Stimulated activated CD8-positive, alpha-beta memory T cell treated with anti-CD3 and anti-CD28 coated beads, Interleukin-7, amount 100 ng/mL, for 1 hour (primary cell): ENCODE measurements at places on chromosomes 6 and 20.

GRCh38 chr20:32485770-32486478 lies 99.2 kb downstream of the NOL4L start:
- no peak for DNase-seq

- DNase-seq, result no peak
Measured at GRCh38 chr6:142404751-142405150, 102.9 kb downstream of the ADGRG6 start.

GRCh38 chr20:11083841-11084240 lies 410.0 kb upstream of the JAG1 start:
- DNase-seq, result no peak

- no peak for DNase-seq
Measured at GRCh38 chr6:145904391-145904790, 59.8 kb downstream of the SHPRH start.

GRCh38 chr6:44415873-44416502 lies 28.5 kb downstream of the CDC5L start:
- DNase-seq, result no peak

DNA sequence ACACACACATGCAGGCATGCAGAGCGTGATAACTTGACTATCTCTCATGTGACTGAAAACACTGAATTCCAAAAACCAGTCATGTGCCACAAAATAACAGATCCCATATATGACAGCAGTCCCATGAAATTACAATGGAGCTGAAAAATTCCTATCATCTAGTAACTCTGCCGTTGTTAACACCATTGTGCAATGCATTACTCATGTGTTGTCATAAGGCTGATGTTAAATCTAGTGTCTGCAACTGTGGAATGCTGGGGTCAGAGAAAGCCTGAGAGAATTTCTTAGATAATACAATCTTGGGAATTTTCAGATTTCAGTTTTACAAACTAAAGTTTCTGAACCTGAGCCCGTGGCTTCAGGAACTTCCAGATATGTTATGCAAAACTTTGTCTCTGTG lies 70.2 kb downstream of the LYRM4 start:
- DNase-seq, result no peak

GRCh38 chr6:93305088-93305487 lies 114.3 kb downstream of the EPHA7 start:
- no peak for DNase-seq

DNA sequence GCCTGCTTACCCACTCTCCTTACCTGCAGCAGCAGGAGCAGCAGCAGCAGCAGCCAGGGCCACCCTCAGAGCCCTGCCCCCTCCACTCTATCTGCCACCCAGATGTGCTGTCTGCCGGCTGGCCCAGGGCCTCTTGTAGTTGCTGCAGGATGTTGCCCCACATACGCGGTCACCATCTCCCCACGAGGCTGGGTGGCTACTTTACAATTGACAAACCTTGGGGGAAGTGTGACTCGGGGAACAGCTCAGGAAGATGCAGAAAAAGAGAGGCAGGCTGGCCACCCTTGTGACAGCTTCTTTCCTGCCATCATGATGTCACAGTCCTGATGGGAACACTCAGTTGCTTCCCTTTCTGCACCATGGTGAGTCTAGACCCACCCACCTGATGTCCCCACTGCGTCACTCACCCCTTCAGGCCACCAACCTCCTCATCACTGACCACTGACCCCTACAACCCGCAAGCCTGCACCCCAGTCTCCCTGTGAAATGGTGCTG lies 14.5 kb downstream of the TREM1 start:
- no peak for DNase-seq

DNA sequence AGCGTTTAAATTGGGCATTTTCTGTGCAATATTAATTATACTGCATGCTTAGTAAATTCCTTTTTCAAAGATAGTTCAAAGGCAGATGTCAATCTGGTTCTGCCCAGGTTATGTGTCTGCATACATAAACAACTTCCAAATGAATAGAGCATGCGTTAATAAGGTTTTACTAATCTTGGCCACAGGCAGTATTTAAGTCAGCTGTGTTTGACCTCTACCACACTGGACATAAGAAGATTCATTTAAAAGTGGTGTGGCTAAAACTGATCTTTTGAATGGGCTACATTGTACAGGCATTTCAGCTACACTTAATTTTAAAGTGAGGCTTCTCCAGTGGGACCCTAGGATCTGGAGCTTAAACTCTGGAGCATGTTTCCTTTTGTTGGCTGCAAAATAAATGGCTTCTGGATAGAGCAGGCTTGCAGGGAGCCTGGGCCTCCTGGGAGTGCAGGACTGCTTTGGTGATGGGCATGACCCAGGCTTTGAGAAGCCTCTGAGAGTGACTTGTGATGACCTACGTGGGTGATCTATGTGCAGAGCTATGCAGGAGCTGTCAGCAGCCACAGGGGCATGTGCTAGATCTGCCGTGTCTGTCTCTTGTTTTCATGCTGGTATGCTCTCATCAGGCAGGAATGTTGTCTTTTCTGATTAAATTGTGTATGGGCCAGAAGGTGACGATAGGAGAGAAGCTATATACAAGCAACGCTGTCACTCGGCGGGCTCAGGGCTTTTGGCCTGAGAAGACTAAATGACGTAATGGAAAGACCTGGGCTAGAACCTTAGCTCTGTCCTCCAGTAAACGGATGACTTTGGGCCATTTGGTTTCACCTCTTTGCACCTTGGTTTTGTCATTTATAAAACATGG lies 331.2 kb downstream of the QKI start:
- DNase-seq, result no peak

- no peak for DNase-seq
Measured at GRCh38 chr6:114063956-114064355, 93.0 kb upstream of the HDAC2 start.

DNA sequence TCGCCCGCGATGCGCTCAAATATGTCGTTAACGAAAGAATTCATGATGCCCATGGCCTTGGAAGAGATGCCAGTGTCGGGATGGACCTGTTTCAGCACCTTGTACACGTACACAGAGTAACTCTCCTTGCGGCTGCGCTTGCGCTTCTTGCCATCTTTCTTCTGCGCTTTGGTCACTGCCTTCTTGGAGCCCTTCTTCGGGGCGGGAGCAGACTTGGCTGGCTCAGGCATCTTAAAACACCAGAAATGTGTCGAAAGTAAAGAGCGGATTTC lies 36.4 kb downstream of the HFE start:
- peak; percentile 49 for DNase-seq

DNA sequence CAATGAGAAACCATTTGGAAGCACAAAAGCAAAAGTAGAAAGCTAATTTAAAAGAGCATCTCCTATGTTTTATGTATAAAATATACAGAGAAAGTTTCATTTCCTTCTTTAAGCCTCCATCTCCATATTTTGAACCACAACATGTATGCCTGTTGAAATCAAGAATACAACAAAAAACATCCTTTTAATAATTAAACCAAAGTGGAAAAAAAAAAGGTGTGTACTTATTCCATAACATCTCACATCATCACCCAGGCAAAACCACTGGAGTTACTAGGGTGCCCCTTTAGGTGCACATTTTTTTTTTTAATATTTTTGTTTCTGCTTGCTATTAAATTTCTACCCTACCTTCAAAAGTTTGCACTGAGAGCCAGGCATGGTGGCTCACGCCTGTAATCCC lies 43.0 kb downstream of the EDN1 start:
- DNase-seq, result no peak

DNA sequence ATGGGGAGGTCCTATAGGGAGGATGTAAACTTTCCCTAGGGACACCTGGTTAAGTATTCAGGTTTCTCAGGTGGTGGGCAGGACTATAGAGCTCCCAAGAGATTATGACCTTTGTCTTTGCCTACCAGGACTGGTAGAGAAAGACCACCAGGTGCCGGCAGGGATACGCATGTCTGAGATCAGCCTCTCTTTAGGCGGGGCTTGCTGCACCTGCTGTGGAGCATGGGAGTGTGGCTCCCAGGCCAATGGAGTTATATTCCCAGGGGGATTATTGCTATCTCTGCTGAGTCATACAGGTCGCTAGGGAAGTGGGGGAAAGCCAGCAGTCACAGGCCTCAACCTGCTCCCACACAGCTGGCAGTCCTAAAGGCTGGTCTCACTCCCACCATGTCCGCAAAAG lies 280.5 kb upstream of the MMS22L start:
- no peak for DNase-seq
